Activated CD8-positive, alpha-beta memory T cell treated with anti-CD3 and anti-CD28 coated beads, Interleukin-2, amount 50 U/mL, for 4 hours (primary cell): ENCODE measurements at places on chromosomes 7 and 10.

DNA sequence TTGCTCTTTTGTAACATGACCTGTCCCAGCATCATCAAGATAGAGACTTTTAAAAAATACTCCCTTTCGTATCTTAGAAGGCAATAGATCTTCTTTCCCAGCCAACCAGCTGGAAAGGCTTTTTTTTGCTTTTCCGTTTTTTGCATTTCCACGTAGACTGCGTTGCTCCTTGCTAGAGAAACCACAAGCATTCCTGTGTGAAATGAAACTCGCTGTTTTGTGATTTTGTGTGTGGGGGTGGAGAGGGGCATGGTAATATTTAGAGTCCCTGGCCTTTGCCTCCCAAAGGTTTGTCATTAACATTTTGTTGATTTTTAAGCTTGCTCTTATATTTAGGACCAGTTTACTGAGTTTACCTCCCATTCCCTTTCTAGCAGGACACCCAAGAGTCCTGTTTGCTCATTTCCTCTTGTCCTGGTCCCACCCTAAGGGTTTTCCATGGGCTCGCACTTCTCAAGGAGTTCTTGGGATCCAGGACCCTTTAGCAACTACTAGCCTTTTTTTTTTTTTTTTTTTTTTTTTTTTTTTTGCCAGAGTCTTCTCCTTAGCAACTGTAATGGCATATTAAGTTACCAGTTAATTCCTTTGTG lies 243.6 kb downstream of the BICC1 start:
- DNase-seq, result no peak

- no peak for DNase-seq
Observed at GRCh38 chr10:16854623-16855022, 37.4 kb upstream of the RSU1 start.

GRCh38 chr7:128069373-128070364 lies 38.4 kb upstream of the LRRC4 start:
- DNase-seq, result no peak

DNA sequence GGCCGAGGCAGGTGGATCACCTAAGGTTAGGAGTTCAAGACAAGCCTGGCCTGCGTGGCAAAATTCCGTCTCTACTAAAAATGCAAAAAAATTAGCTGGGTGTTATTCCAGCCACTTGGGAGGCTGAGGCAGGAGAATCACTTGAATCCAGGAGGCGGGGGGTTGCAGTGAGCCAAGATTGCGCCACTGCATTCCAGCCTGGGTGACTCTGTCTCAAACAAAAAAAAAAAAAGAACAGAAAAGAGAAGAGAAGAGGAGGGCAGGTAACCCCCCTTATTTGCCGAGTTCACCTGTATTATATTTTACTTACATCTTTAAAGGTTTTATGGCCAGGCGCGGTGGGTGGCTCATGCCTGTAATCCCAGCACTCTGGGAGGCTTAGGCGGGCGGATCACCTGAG lies 91.7 kb downstream of the RNF216 start:
- no peak for DNase-seq

- DNase-seq, result no peak
Observed at GRCh38 chr10:114044247-114045135, 825 bp downstream of the ADRB1 start.

- DNase-seq, result no peak
Observed at GRCh38 chr10:77531441-77532001, 106.1 kb downstream of the KCNMA1 start.

DNA sequence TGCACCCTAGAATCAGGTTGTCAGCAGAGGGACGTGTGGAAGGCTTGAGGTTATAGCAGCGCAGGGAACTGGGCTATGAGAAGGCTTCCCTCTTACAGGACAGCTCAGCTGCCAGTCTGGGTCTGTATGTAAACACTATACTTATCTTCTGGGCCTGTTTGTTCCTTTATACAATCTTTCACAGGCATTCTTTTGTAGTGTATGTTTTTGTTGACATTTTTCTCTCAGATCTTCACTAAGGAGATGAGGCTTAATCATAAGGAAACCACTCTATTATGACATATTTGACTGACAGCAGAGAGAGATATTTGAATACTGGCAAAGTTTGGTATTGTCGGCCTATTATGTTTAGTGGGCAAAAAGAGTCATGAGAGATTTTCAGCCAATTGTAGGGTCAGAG lies 929 bp downstream of the GBF1 start:
- DNase-seq, result no peak

- no peak for DNase-seq
Observed at GRCh38 chr10:30456266-30456665, 22.3 kb downstream of the MAP3K8 start.

DNA sequence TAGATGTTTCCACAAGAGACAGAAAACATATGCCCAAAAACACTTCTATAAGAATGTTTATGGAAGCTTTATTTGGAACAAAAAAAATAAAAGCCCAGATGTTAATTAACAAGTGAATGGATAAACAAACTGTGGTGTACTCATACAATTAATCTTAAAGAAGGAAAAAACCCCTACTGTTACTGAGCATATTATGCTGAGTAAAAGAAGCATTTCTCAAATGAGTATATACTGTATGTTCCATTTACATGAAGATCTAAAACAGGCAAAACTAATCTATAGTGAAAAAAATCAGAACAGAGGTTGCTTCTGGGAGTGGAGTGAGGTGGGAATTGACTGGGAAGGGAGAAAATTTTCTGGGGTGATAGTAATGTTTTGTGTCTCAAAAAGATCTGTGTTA lies 15.5 kb upstream of the ANK3 start:
- no peak for DNase-seq

GRCh38 chr10:9238041-9238440 lies 1183.6 kb downstream of the GATA3 start:
- no peak for DNase-seq

GRCh38 chr7:117061751-117062150 lies 108.5 kb downstream of the ST7 start:
- no peak for DNase-seq

DNA sequence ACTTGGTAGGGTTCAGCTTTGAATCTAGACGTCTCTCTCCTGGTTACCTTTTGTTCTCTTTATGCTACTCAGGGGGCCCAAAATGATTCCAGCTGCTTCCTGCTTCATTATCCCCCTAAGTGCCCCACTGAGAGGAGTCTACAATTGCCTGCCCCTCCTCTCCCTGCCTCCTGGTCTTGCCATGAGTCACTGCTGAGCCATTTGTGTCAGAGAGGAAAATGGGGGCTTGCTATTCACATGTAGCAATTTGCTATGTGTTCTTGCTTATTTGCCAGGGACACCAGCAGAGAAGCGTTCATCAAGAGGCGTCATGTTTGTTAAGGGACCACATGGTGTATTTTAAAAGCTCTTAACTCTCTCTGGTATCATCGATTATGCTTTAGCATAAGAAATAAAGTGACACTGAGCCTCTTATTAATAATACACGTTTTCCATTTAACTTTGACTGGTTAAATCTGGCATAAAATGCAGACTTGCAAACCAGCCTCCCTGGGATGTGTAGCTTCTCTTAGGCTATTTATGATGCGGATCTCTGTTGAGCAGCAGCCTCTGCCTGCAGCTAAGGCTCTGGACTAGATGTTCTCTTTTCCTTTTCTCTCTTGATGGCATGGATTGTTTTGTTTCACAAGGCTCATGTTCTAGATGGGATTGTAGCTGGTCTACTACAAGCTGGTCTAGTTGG lies 239.3 kb downstream of the AUTS2 start:
- DNase-seq, result no peak

- no peak for DNase-seq
Observed at GRCh38 chr7:124338861-124339260, 306.0 kb upstream of the TMEM229A start.

DNA sequence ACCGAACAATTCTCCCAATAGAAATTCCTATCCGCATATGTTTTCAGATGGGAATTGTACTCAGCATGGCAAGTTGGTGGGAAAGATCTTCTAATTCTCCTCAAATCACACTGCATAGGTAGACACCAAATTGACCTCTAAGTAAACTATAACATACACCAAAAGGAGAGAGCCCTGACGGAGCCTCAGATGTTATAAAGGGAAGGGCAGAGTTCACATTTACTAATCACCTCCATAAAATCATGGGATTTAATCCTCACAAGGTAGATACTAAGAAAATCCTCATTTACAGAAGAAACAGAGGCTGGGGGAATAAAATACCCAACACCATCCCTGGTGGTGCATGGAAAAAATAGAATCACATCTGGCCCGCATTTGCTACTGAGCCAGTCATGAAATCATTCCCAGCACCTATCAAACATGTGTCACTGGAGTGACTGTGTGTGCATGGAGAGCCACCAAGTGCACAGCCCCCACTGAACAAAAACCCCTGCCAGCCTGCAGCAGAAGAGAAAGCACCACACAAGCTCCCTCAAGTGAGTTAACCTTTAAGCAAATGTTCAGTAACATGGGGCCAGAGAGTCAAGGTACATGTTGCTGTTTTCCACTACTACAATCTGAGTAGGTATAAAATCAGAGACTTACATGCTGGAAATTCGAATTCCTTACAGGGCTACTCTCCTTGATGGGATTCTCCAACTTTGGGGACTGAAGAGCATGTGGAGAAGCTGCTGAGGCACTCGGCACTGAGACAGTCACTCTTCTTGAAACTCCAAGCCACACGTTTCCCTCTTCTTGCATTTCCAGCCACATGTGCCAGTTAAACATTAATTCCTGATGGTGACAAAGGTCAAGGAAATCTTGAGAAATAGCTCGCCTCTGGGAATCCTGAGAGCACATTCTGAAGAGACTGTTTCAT lies at the start of gene DDC:
TSS of gene DDC (minus strand) at position 766 of the 919 bp plus-strand sequence. CDS start 21,320 bp downstream, outside the sequence.
- DNase-seq, result no peak

- no peak for DNase-seq
Observed at GRCh38 chr10:114634609-114634979, 23.5 kb downstream of the ABLIM1 start.

GRCh38 chr7:24652251-24652939 lies 79.1 kb downstream of the PALS2 start:
- no peak for DNase-seq

- DNase-seq, result no peak
Observed at GRCh38 chr7:100034871-100035510, 14.6 kb upstream of the ZSCAN21 start.
